ENCODE measurements at places on chromosomes 1 and 21.

GRCh38 chr1:175434283-175434860 lies 241.8 kb upstream of the KIAA0040 start:
- DNase-seq: peak; percentile 25

DNA sequence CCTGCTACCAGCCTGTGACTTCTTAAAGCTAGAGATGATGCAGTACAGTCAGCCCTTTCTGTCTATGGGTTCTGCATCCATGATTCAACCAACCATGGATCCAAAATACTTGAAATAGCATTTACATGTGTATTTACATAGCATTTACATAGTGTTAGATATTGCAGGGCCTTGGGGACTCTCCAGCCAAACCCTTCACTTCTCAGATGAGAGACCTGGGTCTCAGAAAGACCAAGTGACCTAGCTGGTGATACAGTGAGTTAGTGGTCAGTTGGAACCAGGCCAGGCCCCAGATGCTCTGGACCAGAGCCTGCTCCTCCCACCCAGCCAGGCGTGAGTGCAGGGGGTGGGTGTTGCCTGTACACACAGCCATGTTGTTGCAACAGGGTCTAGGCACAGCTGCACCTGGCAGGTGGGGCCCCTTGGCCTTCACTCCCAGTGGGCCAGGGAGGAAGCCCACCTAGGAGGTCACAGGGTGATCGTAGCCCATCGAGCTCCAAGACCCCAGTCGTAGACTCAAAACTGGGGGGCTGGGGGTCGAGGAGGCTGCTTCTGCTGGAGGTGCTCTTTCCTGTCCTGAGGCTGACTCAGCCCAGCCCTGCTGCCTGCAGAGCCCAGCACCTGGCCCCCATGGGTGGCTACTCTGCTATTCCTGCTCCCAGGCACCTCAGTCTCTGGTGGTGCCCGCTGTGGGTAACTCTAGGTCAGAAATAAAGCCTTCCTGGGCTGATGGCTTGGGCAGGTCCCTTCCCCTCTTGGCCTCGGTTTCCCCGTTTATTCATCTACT lies 7.7 kb downstream of the TMEM61 start:
- no peak for DNase-seq

- DNase-seq: no peak
Observed at GRCh38 chr1:22285549-22286396, 142.9 kb upstream of the WNT4 start.

GRCh38 chr1:99326215-99326949 lies 62.1 kb downstream of the PLPPR4 start:
- DNase-seq: no peak

DNA sequence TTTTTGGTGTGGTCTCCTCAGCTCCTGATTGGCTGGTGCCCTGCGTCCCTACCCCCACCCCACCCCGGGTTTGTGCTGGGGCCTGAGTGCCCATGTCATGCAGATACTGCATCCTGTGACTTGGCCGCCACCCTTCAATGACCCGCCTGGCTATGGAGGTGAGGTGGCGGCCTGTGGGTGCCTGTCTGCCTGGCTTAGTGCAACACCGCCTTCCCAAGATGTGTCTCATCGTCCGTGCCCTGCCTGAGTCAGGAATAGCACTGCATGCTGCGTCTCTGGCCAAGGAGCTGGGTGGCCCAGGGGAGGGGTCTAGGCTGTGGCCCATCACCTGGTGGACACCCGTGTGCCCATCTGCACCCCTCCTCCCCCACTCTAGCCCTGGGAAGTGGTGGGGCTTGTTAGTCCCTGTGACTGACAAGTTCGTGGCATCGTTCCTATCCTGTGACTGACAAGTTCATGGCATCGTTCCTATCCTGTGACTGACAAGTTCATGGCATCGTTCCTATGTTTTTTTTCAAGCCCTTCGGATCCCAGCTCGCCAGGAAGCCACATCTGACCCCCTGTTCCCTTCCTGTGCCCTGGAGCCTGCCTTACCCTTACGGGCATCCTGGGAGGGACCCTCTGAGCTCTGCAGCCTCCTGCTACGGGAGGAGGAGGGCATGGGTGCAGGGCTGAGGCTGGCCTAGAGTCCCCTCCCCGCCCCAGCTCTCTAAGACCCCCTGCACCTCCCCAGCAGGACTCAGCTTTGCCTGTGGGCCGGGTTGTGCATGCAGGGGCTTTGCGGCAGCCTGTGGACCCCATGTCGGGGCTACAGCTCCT lies 7.5 kb downstream of the SLX9 start:
- DNase-seq: no peak

DNA sequence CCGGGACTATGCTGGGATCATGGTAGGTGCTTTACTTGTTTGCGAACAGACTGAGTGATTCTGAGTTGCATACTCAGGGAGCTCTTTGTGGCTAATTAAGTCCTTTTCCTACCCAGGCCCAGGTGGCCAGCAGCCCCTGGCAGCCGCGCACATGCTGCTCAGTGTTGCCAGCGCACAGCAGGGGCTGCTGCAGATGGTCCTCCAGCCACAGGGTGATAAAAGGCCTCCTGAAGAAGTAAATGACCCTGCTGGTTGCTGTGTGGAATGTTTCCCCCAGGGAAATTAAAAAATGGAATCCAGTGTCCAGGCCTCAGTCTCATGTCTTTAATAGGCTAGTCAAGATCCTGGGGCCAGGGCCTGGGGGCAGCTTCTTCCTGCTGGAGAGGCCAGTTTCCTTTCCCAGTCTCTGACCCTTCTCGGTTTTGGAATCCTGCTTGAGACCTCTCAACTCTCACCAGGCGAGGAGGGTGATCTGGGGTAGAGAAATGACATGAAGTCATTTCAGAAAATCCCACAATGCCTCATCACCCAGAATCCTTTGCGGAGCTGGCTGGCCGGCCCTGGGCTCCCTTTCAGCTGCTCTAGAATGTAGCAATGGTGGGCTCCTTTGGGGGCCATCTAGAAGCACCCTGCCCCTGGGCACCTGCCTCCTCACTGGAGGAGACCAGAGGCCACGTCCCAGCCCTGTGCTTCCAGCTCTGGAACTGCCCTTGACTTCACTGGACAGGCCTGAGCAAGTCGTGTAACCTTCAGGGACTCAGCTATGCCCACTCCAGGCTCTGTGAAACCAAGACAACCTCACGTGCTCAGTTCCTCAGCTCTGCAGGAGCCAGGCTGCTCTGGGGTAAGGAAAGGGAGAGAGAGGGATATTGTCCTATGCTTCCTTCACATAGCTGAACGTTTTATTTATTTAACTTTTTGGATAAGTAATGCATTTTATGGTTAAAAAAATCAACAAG lies 131.4 kb downstream of the MRPS6 start:
- DNase-seq: no peak

GRCh38 chr1:115492880-115493279 lies 148.9 kb upstream of the VANGL1 start:
- DNase-seq: no peak

DNA sequence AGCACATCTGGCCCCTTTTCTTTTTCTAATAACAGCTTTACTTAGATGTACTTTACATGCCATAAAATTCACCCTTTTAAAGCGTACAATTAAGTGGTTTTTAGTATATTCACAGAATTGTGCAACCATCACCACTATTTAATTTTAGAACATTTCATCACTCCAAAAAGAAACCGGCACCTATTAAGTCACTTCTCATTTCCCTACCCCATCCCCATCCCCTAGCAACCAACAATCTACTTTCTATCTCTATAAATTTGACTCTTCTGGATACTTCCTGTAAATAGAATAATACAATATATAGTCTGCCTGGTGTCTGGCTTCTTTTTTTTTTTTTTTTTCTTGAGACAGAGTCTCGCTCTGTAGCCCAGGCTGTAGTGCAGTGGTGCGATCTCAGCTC lies 59.5 kb upstream of the ENAH start:
- no peak for DNase-seq

- DNase-seq: no peak
Observed at GRCh38 chr1:67650061-67650460, 34.9 kb upstream of the GADD45A start.

- no peak for DNase-seq
Observed at GRCh38 chr1:168466092-168466713, 77.6 kb downstream of the XCL2 start.

GRCh38 chr1:15803380-15803779 lies 4.1 kb downstream of the UQCRHL start:
- no peak for DNase-seq
